ENCODE measurements at places on chromosomes 6 and 20.

DNA sequence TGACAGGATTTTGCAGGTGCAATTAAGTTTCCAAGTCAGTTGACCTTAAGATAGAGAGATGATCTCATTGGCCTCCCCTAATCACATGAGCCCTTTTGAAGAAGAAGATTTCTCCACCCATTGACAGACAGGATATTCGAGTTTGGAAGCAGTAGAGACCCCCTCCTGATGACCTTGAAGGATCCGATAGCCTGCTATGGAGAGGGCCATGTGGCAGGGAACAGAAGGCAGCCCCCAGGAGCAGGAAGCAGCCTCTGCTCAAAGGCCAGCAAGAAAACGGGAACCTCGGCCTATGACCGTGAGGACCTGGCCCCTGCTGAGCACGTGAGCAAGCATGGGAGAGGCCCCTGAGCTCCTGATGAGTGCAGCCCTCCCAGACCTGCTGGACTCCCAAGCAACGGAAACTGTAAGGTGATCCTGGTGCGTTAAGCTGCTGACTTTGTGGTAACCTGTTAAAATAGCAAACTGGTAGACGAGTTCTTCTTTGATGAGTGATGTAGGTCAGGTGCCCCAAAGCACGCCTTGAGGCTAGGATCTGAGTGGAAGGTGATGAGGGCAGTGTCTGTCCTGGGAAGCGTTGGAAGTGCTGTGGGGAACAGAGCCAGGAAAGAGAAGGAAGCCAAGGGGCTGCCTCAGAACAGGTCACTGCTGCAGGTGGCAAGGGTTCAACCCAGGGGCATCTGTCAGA is 18.5 kb upstream of the TUBB2A start:
- DNase-seq: no peak

DNA sequence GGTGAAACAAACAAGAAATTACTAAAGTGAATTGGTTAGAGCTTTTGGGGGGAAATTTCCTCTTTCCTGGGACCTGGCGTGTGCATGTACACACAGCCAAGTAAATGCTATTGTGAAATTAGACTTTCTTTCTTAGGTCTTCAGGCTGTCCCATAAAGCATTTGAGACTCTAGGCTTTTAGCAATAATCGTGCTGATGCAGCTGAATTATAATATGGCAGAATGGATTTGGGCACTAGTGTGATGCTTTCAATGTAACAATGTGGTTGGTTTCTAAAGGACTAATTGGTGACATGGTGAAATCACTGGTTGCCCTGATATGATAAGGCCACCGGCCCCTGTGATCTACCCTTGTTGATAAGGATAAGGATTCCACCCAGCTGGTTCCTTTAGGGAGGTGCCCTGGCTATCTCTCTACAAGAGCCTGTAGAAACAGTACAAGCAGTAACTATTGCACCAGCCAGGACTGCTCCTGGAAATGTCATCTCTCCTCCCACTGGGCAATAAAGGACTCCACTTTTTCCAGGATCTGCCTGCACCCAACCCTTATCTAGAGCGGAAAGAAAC is 164.1 kb downstream of the TFAP2A start:
- no peak for DNase-seq

GRCh38 chr6:160167604-160168399 is 46.2 kb downstream of the SLC22A1 start:
- no peak for DNase-seq

DNA sequence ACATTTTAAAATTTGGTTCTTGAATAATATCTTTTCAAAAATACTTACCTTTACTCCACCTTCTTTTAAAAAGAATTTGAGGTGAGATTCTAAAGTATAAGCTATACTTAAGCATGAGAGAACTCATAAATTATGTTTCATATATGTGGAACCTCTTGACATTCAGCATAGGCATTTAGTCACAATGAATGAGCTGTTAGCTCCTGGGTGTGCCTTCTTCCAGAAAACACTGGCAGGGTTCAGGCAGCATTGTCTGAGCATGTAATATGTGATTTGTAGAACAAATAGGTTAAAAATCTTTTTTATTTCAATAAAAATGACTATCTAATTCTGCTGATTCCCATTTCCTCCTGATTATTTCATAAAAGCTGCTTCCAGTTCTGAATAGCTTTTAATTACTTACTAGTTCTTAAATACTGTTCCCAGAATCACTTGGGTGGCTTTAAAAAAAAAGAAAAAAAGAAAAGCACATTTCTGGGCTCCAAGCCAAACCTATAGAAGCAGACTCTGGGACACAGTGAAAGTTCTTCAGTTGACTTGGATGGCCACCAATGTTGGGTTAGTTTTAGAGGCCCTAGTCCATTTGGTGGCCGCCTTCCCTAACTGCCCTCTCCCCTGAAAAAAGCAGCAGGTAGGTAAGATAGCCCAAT is 20.2 kb downstream of the RNF8 start:
- no peak for DNase-seq

GRCh38 chr6:139395891-139396301 is 21.4 kb upstream of the CITED2 start:
- DNase-seq: no peak

DNA sequence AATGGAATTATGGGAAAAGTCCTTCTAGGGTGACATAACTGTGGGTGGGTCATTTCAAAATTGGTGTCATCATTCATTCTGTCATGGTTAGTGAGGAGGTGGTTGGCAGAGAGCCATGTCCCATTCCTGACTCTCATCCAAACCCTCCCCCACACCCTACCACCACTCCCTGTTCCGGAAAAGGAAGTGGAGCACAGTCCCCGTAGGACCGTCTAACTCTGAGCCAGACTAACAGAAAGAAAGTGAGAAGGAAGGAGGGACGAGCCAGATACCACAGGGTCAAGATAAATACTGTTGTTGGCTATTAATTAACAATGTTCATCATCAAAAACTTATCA is 4.8 kb downstream of the TRIM10 start:
- no peak for DNase-seq

- DNase-seq: peak; percentile 38
Measured at GRCh38 chr6:63573076-63573898, 1.0 kb downstream of the LOC128125822 start.

DNA sequence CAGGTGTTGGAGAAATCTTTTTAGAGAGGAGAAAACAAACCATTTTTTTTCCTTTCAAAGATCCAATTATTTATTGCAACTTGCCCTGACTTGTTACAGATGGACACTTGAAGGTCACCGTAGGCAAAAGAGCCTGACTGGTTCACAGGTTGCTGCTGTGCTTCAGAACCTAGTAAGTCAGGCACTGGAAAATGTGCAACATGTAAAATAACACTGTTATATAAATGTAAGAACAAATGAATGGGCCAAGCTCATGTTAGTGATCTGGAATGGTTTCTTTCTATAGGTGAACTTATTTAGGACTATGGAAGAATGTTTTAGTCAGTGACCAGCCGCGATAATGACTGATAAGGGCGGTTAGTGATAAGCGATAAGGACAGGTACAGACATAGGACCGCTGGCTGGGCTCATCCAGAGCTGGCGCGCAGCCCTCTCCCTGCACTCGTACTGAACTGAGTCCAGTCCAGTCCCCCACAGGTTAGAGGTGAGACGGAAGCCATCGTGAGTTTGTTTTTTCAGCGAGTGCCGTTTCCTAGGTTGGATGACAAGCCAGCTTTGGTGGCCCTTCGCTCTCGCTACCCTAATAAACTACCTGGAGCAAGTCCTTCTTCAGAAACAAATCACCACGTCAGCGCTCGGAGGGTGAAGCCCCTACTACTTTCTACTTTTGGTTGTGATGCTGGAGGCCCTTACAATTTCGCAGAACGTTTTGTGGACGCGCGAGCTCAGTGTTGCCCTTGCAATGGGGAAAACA is 94.4 kb upstream of the PRDM1 start:
- DNase-seq: no peak

GRCh38 chr6:127582777-127583462 is 5.9 kb downstream of the C6orf58 start:
- DNase-seq: no peak

- DNase-seq: no peak
Measured at GRCh38 chr6:144036064-144036834, 28.2 kb upstream of the PLAGL1 start.

Measured in ascending aorta (tissue), 2 donors.